ENCODE measurements at places on chromosomes 2 and 18.
A peak's percentile ranks its signal among the peaks of the same experiment; 100 is the strongest.

GRCh38 chr18:8424917-8425725, 184.1 kb upstream of the RAB12 start:
- DNase-seq: peak; percentile 87

GRCh38 chr2:3742743-3743508, 39.6 kb downstream of the DCDC2C start:
- DNase-seq: no peak

DNA sequence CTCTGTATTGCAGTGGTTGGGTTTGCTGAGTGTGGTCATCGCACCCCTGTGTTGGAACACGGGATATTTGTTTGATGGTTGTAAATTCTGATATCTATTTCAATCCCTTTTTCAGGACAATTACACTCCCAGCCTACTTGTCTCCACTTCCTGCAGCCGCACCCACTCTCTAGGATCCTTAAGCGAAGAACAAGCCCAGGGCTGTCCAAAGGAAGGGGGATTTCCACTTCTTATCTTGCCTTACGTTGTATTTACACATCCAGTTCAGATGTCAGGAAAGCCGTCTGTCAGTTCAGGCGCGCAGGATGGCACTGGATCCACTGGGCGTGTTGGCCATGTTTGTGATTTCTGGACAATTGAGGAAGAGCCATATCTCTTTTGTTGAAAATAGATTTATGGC, 834.5 kb upstream of the SALL3 start:
- DNase-seq: no peak

DNA sequence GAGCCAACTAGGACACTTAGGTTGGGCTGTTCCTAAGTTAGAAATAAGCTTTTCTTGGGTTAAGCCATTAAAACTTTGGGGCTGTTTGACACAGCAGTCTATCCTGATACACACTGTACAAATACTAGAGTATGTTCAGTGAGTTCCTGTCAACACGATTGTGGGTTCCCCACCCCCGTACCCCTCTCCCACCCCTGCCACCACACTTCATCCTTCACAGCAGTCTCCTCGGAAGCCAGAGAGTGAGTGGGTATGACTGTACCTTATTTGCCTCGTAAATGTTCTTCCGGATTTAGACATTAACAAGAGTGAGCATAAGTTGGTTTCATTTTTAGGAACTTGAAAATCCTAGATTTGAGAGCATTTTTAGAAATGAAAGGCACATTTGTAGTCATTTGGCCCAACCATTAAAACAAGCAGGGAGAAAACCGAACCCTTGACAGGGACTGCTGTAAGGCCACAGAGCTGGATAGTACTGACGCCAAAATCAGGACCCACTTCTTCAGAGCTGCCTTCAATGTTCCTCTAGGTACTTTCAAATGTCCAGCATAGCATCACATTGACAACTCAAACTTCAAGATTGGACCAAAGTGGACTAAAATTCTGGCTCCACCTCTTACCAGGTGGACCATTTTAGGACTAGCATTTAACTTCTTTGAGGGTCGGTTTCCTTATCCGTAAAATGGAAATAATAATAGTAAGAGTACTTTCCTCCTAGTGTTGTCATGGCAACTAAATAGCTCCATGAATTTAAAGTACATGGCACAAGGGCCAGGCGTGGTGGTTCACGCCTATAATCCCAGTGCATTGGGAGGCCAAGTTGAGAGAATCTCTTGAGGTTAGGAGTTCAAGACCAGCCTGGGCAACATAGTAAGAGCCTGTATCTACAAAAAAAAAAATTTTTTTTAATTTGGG, 166.3 kb upstream of the SERTAD2 start:
- no peak for DNase-seq

- DNase-seq: peak; percentile 46
Measured at GRCh38 chr2:42568401-42569115, at the start of gene MTA3. MTA3 (plus strand) TSS chr2:42568632; CDS start chr2:42568746, 114 bp downstream.

DNA sequence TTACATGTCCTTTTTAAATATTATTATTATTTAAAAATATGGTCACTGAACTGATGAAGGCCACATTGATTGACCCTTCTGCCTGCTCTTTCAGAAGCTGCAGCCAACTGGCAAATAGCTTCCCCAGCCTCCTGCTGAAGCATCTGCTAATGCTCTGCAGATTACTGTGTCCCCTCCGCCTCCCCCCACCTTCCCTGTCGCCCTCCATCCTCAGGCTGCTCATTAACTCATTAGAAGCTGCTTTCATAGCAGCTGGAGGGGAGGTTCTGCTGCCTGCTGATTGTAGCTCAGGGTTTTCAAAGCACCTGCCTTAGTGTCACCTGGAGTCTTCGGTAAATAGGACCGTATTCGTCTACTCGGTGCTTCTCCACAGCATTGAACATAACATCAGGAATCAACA, 24.8 kb upstream of the LMAN1 start:
- DNase-seq: no peak

DNA sequence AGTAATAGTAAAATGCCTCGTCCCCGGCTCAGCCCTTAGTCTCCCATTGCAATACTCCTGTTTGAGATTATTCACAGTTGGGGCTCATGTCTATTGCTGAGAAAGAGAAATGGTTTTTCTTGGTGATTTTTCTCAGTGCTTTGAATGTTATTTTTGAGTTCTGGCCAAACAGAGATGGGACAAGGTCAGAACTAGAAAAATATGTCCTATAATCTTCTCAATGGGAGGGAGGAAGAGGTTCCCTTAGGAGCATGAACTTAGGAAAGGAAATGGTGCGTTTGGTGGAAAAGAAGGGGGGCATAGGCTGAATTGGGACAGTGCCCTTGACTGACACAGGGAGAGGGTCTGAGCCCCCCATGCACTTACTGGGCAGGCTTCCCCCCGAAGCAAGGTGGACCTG, 133.8 kb downstream of the AGAP1 start:
- no peak for DNase-seq

DNA sequence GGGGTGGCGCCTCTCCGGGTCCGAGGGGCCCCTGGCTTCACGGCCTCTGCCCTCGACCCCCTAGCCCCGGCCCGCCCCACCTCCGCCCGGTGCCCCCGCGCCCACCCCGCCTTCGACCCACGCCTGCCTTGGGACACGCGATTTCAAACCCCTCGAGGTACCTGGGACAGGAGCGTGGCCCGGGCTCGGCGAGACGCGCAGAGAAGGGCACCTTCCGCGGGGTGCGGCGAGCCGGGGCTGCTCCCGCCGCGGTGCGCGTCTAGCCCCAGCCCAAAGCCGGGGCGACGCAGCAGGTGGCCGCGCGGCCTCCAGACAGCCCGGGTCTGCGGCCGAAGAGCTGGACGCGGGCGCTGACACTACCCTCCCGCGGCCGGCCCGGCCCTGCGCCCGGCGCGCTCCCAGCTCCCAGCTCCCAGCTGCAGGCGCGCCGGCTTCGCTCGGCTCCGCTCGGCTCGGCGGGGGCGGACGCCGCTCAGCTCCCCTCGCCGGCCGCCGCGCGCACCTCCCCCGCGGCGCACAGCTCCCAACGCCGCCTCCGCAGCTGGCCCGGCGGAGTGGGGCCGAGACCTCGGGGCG, at the start of gene CRACDL:
CRACDL (minus strand) TSS at position 449 of the 576 bp plus-strand sequence. CDS start 89,425 bp downstream, outside the sequence.
- DNase-seq: peak; percentile 39

GRCh38 chr2:236109473-236109872, 58.7 kb downstream of the GBX2 start:
- DNase-seq: no peak

DNA sequence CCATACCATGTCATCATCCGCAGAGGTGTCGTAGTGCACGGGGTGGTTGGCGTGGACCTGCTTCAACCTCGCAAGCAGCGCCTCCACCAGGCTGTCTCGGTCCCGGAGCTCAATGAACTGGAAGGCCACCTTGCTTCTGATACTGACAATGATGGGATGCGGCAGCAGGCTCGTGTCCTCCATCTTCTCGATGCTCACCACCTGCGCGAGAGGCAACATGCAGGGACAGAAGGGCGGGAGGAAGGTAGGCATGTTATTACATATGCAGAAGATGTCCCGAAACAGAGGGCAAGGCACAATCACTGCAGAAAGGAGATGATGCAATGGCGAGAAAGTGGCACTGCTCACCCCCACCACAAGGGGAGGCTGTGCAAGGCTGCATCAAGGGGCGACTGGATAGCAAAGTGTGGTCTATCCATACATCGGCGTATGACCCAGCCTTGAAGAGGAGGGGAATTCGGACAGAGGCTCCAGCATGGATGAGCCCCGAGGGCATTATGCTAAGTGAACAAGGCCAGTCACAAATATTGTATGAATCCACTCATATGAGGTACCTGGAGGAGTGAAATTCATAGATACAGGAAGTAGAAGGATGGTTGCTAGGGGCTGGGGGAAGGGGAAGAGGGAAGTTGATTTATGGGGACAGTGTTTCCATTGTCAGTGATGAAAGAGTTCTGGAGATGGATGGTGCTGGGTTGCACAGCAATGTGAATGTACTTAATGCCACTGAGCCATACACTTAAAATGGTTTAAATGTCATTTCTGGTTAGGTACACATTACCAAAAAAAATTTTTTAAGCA, 36.6 kb downstream of the RPL31 start:
- peak; percentile 25 for DNase-seq

DNA sequence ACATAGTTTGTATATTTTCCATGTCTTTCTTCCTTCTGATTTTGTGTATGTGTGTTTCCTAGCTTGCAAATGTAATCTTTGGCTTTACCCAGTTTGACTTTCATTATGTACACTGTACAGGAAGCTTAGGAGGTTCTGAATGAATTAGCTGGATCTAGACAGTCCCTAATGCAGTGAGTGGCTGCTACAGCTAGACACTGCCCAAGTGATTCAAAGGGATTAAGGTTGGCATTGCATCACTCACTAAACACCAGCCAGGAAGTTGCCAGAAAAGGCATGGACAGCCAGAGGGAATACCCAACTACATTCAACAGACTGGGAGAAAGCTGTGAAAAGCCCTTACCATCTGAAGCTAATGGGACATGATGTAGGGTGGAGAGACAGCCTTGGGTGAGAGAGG, 316.0 kb upstream of the MEX3C start:
- no peak for DNase-seq

DNA sequence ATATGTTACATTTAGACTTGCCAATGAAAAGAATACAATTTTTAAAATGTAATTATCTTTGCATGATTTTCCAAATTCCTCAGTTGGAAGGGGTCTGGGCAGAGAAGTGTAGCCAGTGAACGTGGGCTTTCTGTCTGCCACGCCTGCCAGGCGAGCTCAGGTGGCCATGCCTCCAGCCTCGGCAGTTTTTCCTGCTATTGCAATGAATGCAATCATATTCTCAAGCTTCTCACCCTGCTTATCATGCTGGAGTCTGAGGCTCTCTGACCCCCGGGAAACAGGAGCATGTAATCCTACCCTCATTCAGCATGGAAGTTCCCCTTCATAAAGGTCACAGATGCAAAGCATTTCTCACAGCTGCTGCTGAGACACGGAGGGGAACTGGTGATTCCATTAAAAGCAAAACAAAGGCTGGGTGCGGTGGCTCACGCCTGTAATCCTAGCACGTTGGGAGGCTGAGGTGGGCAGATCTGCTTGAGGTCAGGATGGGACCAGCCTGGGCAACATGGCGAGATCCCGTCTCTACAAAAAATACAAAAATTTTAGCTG, 154.8 kb downstream of the MBP start:
- DNase-seq: no peak

- no peak for DNase-seq
Measured at GRCh38 chr2:159653962-159654361, 37.6 kb upstream of the BAZ2B start.

- DNase-seq: no peak
Measured at GRCh38 chr2:136000502-136000901, 15.1 kb upstream of the DARS1 start.

GRCh38 chr2:111053825-111054515, 66.7 kb upstream of the BCL2L11 start:
- no peak for DNase-seq

DNA sequence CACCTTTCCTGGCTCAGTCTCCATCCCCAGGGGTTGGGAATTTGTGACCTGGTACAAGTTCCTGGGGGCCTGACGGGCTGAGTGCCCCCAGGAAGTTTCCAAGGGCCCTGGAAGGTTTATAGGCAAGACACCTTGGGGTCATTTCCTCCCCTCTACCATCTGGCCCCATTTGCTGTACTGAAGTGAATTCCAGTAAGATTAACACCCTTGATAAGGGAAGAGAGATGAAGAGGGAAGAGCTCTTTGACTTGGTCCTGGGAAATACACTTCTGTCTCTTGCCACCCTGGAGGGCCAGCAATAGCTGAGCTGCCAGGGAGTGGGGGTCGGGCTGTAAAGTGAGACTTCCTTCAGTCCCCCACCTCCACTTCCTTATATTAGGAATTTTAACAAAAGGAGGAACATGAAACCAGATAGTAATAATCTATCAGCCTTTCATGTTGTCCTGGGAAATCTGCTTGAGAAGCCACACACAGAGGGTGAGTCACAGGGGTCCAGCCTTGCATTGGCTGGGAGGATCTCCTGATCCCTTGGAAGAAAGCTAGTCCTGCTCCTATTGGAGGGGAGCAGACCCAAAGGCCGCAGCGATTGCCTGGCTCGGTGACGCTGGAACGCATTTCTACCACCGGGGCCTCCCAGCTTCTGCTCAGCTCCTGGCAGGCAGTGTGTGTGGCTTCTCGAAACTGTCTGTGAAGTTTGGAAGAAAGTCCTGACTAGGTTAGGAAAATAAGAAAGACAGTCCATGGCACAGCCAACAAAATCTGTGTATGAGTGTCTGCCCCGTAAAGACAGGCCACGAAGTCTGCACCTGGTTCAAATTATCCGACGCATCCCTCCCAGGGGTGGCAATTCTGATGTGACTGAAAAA, 87.3 kb downstream of the ACAA2 start:
- peak; percentile 19 for DNase-seq

GRCh38 chr18:9091066-9091476, 11.4 kb upstream of the NDUFV2 start:
- no peak for DNase-seq

- DNase-seq: no peak
Measured at GRCh38 chr18:76263046-76264005, 231.7 kb downstream of the ZNF516 start.

GRCh38 chr18:49841236-49842217, 28.2 kb upstream of the ACAA2 start:
- no peak for DNase-seq

DNA sequence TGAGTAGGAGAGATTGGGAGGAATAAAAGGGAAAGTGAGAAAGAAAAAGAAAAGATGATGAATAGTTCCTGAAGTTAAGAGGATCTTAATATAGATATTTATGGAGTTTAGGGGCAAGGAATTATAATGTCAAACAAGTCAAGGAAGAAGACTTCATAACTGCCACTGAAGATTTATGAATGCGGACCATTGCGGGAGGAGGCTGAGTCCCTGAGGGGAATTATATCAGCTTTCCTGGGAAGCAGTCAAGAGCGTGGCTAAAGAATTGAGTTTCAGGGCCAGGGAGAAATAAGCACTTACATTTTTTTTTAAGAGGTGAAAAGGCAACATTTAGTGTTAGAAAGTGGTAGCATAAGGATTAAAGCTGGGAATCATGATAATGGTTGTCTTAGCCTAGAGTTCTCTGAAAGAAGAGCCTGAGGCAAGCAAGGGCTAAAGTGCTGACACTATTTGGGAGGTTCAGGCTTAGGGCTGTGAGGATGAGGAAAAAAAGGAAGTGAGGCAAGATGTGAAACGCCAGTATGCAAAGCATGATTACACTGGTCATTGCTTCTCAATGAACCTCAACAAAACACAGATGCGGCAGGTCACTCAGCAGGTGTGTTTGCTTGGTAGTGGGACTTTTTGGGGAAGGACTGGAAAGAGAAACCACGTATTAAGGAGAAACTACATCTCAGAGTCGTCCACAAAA, 217.1 kb downstream of the SLC4A3 start:
- DNase-seq: no peak

- DNase-seq: no peak
Measured at GRCh38 chr2:192978395-192978794, 783.7 kb upstream of the TMEFF2 start.
